ENCODE measurements at places on chromosomes 7 and 10. TPM values are rescaled to one million over a fixed set of nuclear protein-coding genes. Genes with fewer than 3 reads are reported as not detected.

The LRRC61 gene
- total RNA-seq: 2.2 TPM

The CYP2C19 gene
- not detected for total RNA-seq

The ZNF853 gene
- 3.9 TPM for total RNA-seq

The GPR146 gene
- total RNA-seq: 2.7 TPM

The NEURL1 gene
- 1.00 TPM for total RNA-seq

The FKBP6 gene
- total RNA-seq: under 0.01 TPM

The SCIN gene
- under 0.01 TPM for total RNA-seq

All from uterine smooth muscle cell (primary cell).